NCI-H345 (cell line): ENCODE measurements at places on chromosomes 1 and 21.

GRCh38 chr1:14677292-14677971 lies 78.9 kb downstream of the KAZN start:
- no peak for DNase-seq

GRCh38 chr1:175841738-175842187 lies 98.4 kb upstream of the TNR start:
- no peak for DNase-seq

GRCh38 chr1:152013664-152014237 lies 20.1 kb upstream of the S100A10 start:
- DNase-seq = no peak

DNA sequence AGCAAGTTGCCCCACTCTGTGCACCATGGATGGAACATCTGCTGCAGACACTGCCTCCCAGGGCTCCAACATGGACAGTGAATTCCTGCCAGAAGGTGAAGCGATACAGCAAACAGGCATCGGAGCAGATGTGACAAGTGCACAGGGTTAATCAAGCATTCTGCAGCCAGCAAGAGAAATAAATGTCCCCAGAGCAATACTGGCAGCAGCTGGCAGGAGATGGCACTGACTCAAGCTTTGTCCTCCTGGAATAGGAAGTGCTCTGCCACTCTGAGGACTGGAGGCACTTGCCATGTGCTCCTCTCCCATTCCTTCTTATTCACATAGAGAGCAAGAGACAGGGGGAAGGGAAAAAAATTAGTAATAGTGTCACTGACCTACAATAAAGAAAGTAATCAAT lies 402.7 kb upstream of the DAB1 start:
- no peak for DNase-seq

DNA sequence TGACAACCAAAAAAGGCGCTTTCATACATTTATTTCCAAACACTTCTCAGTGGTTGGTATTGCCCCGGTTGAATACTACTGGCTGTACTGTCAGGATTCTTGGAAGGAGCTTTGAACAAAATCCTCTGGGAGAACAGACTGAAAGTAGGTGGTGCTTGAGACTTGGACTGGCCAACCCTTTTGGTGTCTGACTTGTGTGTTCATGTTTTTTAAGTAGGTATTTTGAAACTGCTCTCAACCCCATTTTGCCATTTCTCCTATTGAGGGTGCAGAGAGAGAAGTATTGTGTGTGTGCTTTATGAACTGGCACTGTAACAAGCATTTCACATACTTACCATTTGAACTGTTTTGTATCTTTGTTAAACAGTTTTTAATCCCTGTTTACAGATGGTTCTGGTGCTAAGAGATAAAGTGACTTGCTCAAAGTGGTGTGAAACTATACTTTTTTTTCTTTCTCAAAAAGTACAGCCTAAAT lies 21.2 kb downstream of the ARID1A start:
- DNase-seq = no peak

GRCh38 chr1:203627851-203628200 lies 1.2 kb downstream of the ATP2B4 start:
- no peak for DNase-seq

GRCh38 chr1:170749959-170750358 lies 86.0 kb downstream of the PRRX1 start:
- DNase-seq = no peak

DNA sequence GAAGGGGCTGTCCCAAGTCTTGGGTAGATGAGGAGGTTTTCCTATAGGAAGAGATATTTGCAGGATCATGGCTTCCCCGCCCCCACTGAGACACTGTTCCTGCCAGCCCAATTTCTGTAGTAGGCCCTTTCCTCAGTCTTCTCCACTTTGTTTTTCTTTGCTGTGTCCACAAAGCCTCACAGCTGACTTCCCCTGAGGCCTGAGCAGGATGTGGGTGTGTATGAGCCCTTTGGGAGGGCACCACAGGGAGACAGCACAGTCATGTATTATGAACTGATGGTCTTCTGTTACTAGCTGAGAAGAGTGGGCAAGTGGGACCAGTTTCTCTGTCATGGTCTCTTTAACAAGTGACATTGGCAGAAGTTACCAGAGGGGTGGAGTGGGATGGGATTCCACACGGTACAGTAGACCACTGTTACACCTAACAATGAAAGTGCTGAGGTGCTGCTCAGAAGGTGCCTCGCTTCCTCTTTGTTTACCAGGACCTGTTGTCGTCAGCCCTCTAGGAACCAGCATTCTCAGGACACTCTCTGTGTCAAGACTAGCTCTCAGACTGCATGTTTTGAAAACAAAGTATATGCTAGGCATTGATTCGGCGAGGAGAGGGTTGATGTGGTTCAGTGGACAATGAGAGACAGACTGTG lies 253.8 kb upstream of the HOOK1 start:
- DNase-seq = no peak

DNA sequence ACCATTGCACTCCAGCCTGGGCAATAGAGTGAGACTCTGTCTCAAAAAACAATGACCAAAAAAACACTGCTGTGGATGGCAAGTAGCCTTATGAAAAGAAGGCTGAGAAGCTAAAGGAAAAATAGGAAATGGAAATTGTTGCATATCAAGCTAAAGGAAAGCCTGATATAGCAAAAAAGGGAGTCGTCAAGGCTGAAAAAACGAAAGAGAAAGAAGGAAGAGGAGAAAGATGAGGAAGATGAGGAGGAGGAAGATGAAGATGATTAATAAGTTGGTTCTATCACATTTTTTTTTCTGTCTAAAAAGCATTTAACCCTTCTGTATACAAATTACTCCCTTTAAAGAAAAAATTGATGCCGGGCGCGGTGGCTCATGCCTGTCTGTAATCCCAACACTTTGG lies 10.2 kb upstream of the PRDX1 start:
- DNase-seq = no peak

GRCh38 chr1:36108314-36108713 lies 16.7 kb downstream of the COL8A2 start:
- DNase-seq = no peak

- DNase-seq = no peak
These were observed 16.7 kb downstream of the KDM1A start for GRCh38 chr1:23035823-23036452.

DNA sequence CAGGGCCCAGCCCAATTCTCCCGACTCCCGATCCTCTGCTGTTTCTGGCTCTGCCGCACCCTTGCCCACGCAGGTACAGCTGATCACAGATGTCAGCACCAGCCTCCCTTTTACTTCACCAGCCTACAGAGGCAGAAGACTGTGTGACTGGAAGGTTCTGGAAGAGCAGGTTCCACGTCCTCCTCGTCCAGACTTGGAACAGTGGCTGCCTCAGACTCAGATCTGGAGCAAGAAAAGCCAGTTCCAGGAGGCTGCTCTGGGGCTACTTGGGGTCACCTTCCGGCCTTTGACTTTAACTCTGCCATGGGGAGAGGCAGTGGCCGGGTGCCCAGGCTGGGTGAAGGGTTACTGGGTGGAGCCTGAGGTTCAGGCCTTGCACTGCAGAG lies 16.1 kb upstream of the KLHDC7A start:
- DNase-seq = no peak
